HFFc6 (cell line): ENCODE measurements at places on chromosomes 2 and 18.

GRCh38 chr2:58644451-58644850, 403.3 kb upstream of the FANCL start:
- DNase-seq, result no peak

DNA sequence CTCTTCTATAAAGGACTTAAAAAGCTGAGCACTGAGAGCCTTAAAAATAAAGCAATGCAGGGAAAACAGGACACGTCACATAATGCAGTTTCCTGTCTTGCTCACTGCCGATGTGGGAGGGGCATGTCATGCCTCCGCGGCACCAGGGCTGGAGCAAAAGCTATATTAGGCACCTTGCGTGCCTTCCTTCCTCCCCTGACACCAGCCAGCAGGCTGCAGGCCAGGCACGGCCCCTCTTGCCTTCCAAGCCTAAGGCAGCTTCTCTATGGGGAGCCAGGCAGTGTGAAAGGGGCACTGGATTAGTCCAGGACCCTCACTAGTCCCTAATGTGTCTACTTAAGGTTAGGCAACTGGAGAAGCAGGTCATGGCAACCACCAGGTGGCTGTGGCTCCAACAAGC, 26.3 kb downstream of the MRPL35 start:
- no peak for DNase-seq

DNA sequence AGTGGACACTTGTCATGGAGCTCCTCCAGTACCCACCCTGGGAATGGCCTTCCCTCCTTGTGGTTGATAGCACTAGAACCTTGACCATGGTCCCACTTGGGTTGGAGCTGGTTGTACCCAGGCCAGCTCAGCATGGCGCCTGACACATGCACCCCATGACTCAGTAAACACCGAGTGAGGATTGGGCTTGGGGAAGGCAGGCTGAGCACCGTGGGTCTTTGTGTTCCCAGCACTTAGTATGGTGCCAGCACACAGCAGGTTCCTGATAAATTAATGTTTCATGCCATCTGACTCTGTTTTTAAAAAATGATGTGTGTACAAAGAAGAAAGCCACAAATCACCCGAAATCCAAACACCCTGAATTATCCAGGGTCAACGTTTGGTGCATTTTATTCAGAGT, 69.8 kb downstream of the CIB4 start:
- no peak for DNase-seq

DNA sequence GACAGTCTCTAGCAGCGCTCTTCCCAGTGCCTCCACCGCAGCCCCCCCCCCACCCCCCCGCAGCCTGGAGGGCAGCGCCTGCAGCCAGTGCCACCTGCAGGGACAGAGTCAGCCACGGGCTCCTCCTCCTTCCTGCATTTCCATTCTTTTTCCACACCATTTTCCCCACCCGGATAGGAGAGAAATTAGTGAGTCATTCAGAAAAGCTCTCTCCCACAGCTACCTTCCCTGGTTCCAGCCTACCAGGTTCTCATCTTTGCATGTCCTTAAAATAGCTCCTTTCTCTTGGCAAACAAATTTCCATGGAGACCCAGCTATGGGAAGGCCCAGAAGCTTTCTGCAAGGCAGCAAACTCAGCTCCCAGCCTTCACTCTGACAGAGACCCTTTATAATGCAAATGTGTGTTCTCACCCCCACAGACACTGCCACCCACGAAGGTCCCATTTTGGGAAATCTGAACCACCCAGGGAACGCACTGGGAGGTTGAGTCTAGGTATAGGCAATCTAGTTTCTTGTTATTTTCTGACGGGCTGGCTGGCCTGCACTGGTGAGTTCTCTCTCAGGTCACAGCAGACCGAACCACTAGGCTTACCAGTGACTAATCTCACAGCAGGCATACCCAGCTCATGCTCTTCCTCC, 41.8 kb upstream of the ATG16L1 start:
- peak; percentile 16 for DNase-seq

- DNase-seq, result no peak
Observed at GRCh38 chr2:231780123-231780908, 766 bp downstream of the PDE6D start.
